ENCODE measurements at places on chromosomes 4 and X.

DNA sequence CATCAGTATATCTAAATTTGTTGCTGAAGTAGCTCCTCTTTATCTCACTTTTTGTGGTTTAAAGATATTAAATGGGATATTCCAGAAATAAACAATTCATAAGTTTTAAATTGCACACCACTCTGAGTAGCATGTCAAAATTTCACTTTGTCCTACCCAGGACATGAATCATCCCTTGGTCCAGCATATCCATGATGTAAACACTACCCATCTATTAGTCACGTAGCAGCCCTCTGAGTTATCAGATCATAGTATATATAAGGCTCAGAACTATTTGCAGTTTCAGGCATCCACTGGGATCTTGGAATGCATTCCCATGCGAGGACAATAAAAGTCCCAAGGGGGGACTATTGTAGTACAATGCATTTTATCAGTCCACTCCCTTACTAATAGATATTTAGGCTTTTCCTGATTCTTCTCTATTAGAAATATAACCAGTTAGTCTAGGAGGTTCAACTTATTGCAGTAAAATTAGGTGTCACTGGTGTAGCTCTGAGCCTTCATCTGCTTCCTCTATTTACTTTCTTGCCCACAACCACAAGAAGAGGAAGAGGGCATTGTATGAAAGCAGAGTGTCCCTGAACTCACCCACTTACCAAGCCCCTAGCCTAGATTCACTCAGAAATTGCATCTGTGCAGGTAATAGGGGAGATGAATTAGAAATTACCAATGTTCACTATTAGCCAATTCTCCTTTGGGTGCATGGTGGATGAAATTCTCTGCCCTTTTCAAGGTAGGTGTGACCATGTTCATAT is 409.8 kb upstream of the GALNT7 start:
- DNase-seq, result no peak

DNA sequence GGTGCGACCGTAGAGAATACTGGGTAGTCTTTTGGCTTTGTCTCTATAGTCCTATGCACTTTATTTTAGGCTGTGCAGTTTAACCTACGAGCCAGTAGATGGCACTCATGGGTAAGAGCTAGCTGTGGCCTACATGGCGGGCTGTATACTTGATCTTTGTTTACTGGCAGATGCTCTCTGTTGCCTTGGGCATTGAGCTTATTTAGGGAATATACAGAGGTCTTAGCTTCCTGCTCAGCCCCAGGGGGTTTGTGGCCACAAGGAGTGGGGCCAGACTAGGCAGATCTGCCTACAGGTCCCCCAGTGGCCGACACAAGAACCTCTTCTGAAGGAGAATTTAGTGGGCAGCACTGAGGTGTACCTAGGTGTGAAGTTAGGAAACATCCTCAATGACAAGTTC is 227.6 kb upstream of the HDX start:
- DNase-seq, result no peak

- DNase-seq, result no peak
These were observed 136.6 kb upstream of the SH3RF1 start for GRCh38 chr4:169407217-169407845.

DNA sequence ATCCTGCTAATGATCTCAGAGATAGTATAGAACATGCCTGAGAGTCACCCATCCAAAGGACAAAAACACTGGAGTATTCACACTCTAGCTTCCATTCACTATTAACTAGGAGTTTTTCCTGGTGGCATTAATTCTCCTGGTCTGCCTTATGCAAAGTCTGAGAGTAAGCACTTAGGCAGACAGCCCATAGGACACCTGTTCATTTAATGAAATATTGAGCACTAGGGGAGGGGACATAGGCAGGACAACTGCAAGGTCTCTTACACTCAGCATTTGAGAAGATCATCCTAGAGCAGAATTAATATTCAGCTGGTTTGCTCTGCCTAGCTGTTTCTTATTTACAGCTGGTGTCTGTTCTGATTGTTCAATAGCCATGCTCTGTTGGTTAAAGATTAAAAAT is 508.5 kb downstream of the CENPC start:
- no peak for DNase-seq

DNA sequence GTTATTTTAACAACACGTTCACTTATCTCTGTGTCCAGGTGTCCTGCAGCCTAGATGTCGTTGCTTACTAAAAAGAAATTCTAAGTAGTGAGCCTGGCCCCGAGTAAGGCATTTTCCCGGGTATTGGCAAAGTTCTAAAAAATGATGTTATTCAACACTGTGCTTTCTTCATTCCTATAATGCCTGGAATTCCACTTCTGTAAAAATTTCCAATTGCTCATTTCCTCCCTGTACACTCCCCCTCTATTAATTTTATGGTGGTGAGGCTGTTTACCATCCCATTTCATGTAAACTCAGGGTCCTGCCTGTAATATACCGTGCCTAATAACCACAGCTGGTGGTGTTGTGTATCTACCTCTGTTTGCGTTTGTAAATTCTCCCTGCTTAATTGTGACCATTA is 14.2 kb downstream of the BST1 start:
- no peak for DNase-seq

DNA sequence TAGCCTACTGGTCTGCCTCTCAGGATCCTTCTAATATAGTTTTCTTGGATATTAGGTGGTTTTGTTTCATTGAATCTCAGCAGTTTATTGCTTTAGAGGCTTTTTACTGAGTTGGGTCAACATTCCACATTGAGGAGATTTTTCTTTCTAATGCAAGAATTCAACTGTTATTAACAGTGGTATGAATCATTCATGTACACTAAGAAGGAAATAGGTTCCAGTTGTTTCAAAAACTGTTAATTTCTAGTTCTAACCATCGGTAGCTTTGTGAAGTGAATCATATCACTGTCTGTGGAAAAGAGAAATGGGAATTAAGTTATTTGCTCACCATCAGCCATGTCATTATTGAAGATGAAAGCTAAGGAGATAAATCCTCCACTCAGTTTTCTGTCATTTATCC is 331.5 kb downstream of the RPA4 start:
- no peak for DNase-seq

DNA sequence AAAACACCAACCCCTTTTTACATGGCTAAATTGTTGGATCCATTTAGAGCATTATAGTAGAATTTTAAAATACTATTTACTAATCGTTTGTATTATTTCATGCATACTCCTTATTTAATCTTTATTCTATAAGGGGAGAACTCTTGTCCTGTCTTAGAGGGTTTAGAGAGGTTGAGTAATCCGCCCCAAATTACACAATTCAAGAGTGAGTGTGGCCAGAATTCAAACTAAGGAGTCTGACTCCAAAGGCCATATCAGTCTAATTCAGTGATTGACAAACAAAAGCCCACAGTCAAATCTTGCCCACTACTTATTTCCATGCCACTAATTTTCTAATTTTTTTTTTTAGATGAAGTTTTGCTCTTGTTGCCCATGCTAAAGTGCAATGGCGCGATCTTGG is 33.7 kb upstream of the NEIL3 start:
- no peak for DNase-seq

DNA sequence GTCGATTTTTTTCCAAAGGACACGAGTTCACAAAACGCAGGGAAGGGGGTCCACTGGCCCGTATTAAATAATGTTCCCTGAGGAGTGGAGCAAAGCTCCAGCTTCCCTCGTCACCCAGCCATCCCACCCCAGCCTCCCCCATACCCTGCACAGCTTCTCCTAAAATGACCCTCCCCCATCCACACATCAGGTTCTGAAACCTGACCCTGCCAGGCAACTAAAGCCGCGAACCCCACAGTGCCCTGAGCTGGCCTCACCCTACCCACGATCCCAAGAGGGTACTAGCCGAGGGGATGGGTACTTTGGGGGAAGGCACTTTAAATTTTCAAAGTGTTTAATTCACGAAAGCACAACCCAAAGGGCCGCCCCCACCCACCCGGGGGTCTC is 634 bp downstream of the APOO start:
- DNase-seq, result no peak

GRCh38 chr4:81905971-81906370 is 434.3 kb upstream of the RASGEF1B start:
- no peak for DNase-seq

- DNase-seq, result no peak
These were observed 223.2 kb downstream of the PRDM5 start for GRCh38 chr4:120699354-120699753.

GRCh38 chr4:156945532-156945931 is 26.1 kb downstream of the PDGFC start:
- no peak for DNase-seq

DNA sequence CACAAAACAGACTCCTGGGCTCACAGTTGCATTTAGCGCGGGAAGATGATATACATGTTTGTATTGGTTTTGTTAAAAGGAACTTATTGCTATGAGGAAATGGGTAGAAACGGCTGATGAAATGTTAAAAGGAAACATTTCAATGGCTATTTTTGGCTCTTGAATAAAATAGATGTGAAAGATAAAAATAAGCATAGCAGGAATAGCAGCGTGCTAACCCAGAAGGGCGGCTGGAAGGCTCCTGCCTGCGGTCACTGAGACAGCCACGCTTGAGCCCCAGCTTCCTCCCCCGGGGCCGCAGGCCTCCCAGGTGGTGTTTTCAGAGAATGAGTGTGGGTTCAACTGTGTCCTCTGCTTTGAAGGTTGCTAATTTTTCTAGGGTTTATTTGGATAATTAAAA is 35.0 kb upstream of the CLCN4 start:
- no peak for DNase-seq

GRCh38 chrX:3440981-3441380 is 94.5 kb upstream of the MXRA5 start:
- no peak for DNase-seq

GRCh38 chr4:130600706-130601105 is 1504.8 kb downstream of the C4orf33 start:
- DNase-seq, result no peak

DNA sequence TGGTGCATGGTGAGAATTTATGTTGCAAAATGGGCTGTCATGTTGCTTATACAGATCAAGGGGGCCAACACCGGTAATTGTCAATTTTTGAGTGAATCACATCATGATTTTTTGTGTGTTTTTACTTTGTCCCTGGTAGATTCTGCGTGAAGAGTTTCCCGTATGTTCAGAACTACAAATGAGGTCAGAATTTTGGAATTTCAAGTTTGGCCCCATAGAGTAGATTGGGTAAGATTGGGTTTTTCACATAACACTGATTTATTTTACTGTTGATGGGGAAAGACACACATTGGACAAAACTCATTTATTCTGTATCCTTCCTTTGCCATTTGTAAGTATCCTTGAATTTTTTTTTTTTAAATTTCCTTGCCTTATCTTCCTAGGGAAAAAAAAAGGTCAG is 158.5 kb upstream of the MXRA5 start:
- no peak for DNase-seq

DNA sequence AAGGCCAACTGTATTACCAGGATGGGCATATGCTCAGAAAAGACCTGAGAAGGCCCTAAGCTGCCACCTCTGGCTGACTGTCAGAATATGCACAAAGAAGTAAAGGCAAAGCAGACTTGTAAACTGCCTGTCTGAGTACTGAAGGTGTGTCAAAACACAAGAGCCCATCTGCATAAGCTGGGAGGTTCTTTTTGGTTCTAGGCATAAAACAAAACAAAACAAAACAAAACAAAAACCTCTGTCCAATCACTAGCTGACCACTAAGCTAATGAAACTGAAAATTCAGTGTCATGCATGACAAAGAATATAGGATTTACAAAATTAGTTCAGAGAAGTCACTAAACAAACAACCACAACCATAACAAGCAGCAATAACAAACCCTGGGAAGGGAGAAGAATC is 20.6 kb downstream of the SH3D19 start:
- DNase-seq, result no peak

DNA sequence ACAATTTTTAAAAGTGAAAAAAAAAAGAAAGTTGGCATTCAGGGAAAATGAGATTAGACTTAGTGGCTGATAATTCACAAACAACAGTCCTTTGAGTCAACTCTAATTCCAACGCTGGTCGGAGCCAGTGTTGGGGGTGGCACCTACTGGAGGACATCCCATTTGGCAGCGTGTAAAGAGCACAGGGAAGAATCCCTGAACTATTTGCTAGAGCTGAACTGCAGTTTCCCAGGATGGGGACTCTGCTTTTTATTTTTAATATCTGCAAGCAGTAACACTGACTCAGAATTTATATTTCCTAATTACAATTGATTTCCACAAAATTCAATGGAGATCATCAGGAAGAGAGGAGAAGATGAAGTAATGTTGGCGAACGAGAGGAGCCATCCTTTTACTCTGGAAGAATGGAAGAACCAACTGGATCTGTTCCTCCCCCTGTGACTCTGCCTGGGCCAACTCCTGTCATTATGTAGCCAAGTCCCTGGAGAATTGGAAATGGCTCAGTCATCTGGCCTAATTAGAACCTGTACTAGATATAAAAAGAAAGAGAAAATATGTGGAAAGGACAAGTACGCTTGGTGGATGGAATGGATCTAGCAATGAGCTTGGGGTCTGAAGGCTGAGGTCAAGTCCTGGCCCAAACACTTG is 76.7 kb downstream of the IRF2 start:
- DNase-seq, result no peak

- DNase-seq, result no peak
These were observed 3.6 kb upstream of the PDE5A start for GRCh38 chr4:119632216-119632615.

- DNase-seq, result no peak
These were observed 247.0 kb upstream of the TTC29 start for GRCh38 chr4:147192679-147193078.

DNA sequence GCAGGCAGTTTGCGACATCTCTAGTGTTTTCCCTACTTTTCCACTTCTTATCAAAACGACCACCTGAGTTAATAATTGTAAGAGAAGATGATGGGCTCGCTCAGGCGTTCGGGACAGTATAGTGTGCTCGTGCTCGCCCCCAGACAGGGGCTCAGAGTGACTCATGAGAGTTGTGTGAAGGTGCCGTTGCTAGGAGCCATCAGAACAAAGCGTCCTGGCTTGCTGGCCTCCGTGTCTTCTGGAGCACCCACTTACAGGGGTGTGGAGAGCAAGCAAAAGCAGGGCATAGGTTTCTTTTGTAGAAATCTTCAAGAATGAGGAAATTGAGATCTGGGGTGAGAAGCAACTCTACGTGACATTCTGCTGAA is 73.0 kb upstream of the ADGRG2 start:
- DNase-seq, result no peak

GRCh38 chr4:89894649-89895550 is at the start of gene MMRN1:
Gene MMRN1 (plus strand): TSS chr4:89894854. CDS start chr4:89894972, 118 bp downstream.
- no peak for DNase-seq

GRCh38 chrX:619812-620531 is 10.6 kb upstream of the SHOX start:
- DNase-seq, result no peak

GRCh38 chr4:93066749-93067148 is 761.8 kb upstream of the ATOH1 start:
- no peak for DNase-seq

DNA sequence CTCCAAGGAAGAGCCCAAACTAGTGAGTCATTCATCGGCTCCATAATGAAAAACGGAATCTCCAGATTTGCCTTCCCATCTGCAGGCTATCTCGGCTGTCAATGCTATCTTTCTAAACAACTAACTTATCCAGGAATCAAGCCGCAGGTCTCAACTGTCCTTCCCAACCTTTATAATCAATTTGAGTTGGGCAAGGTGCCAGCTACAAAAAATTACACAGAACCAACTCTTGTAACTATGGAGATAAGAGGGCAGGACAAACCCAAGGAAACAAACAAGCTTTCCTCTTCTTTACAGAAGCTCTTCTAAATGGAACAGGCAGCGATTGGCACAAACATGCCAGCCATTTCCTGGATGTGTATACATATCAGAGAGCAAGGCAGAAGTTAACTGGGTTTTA is 61.2 kb upstream of the RAI2 start:
- no peak for DNase-seq

Measured in stimulated activated CD8-positive, alpha-beta memory T cell treated with anti-CD3 and anti-CD28 coated beads, Interleukin-4, amount 100 ng/mL, for 4 hours (primary cell).